ENCODE measurements at places on chromosomes 1 and 21.

DNA sequence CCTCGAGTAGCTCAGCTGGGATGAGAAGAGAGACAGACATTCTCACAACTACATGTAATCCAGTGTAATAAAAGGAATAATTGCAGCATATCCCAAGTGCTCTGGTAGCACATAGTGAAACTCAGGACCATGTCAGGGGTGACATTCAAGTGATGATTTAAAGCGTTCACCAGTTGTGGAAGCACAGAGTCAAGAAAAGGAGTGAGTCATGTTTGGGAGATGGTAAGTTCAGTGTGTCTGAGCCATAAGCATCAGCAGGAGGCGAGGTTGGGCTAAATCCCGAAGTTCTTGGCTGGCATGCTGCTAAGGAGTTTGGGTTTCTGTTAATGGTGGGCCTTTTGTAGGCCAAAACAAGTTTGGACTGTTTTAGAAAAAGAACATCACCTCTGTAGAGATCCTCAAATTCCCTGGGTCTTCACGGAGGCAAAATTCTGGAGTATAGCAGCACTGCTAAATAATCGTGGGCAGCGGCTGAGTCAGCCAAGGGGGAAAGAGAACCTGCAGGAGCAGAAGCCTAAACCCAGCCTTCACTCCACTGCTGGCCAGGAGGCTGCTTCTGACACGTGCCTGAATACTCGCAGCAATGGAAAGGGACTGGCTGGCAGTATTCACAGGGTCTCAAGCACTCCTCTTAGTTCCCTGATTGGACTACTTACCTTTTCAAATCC is 7.2 kb upstream of the NHLH1 start:
- DNase-seq: no peak

GRCh38 chr1:32813941-32814739 is 3.0 kb downstream of the YARS1 start:
- DNase-seq: no peak

DNA sequence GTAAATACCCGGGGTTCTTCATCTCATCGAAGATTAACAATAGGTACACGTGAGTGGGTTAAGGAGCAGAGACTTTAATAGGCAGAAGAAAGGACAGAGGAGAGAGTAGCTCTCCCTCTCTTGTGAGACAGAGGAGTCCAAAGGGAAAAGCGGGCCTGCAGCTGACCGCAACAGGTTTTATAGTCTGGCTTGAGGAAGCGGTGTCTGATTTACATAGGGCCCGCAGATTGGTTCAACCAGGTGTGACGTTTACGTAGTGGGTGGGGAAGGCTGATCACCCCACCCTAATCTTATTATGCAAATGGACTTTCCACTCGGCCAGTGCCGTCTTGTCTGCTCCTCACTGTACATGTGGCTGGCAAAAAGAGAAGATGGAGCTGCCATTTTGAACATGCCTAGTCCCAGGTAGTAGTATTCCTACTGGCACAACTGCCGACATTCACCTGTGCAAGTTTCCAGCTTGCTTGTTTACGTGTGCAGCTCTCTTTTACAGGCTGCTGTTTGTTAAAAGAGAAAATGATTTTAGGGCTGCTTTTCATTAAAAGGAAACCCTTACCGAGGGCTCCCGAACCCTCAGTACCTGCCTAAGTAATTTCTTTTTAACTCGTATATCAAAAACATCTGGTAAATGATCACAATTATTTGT is 10.6 kb downstream of the CDC14A start:
- no peak for DNase-seq

GRCh38 chr1:27832762-27833161 is 2.2 kb downstream of the PPP1R8 start:
- no peak for DNase-seq

GRCh38 chr1:2290171-2290578 is 62.1 kb downstream of the SKI start:
- DNase-seq: no peak

DNA sequence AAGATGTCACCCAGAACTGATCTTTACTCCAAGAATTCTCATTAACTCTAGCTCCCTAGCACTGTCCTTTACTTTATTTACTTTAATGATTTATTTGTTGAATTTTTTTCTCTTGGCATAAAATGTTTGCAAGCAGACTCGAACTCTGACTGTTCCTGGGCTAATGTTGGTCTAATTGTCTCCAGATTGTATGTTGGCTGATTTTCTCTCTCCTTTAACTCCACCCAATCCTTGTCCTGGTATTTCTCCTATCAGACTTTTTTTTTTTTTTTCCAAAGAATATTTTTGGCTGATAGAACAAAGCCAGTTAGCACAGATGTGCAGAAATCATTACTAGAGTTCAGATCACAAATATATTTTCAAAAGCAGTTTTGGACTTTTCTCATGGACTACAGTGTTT is 82.6 kb downstream of the ATF6 start:
- DNase-seq: no peak

- DNase-seq: no peak
Measured at GRCh38 chr1:161131523-161132409, 701 bp downstream of the DEDD start.

Measured in ovary (tissue), 10 donors.